Fibroblast of pulmonary artery (primary cell): ENCODE measurements at places on chromosomes 2 and 18.
A peak's percentile ranks its signal among the peaks of the same experiment; 100 is the strongest.

DNA sequence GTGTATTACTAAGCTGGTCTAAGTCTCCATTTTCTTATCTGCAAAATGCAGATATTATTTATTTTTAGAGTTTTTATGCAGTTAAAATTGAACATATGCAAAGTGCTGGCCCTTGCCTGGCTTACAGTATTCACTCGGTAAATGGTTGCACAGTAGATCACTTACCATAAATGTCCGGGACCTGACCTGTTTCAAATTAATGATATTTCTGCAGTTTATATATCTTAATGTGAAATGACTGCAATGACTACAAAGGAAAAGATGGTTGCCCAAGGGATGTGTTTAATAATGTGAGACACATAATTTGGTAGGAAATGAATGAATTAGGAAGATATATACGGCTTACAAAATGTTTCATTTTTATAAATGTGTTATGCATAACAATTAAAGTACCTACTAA lies 37.1 kb downstream of the LRRC30 start:
- DNase-seq: no peak

- DNase-seq: no peak
These were observed 44.5 kb upstream of the SERPINB2 start for GRCh38 chr18:63843008-63843407.

GRCh38 chr2:12416600-12416999 lies 300.1 kb upstream of the TRIB2 start:
- DNase-seq: peak; percentile 51

DNA sequence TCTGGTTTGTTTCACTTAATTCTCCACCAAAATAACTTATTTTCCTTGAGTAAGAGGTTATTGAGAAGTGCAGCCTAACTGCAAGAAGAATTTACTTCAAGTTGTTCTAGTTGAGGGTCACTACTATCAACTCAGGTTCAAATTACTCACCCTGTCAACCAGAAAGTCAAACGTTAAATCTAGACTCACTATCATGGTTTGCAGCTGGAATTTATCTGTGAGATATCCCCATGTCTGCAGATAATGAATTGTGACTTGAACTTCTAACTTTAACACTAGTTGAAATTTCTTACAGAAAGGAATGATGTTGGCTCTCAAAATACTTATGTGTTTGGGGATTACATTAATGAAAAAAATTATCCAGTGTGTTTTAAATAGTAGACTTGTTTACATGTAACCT lies 1145.7 kb upstream of the NXPH2 start:
- no peak for DNase-seq

DNA sequence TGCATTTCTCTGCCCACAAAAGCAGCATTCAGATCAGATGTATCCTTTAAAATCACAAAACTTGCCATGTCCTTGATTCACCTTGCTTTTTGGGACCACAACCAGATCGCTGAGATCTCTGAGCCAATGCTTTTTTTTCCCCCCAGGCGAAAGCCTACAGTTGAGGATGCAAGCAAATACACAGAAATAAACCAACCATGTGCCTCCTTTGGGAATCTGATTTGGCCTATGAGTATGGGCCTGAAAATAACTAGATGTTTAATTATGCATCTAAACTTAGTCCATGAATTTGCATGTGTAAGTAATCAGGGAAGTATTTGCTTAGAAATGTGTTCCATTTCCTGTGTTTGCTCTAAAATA lies 49.7 kb upstream of the CDC42EP3 start:
- no peak for DNase-seq

DNA sequence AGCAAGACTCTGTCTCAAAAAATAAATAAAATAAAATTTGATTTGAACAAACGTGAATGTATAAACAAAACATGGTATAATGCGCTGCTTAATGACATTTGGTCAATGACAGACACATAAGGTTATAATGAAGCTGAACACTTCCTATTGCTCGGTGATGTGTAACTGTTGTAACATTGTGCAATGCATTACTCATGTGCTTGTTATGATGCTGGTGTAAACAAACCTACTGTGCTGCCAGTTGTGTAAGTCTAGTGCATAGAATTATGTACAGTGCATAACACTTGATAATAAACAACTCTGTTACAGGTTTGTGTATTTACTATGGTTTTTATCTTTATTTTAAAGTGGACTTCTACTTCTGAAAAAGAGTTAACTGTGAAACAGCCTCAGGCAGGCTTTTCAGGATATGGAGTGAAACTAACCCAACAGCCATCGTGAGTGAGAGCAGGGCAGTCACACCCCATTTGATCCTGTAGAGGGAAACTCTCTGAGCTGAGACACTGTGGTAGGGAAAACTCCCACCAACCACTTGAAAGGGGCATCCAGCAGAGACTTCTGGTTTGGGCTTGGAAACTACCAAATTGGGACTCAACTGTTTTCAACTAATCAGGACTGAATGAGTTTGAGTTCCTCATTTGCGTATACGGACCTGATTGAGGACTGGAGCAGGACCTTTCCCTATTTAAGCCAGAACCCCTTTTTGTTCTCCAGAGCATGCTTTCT lies 8.7 kb upstream of the RPRD1A start:
- peak; percentile 81 for DNase-seq

- DNase-seq: no peak
These were observed 29.2 kb upstream of the DLX2 start for GRCh38 chr2:172131713-172132555.

DNA sequence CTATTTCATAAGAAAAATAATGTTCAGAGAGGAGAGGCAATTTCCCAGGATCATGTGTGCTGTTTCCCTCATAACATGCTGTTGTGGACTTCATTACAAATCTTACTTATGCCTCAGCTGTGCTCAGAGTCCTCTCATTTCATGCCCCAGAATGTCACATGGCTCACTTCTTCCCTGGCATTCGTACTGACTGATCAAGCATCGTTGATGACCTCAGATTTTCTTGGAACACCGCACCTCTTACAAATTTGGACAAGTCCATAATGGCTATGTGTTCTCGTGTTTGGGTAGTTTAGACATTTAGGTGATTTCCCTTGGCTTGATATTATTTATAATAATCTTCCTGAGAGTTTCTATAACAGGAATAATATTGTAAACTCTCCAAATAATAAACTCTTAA lies 32.9 kb downstream of the SERPINB7 start:
- no peak for DNase-seq

DNA sequence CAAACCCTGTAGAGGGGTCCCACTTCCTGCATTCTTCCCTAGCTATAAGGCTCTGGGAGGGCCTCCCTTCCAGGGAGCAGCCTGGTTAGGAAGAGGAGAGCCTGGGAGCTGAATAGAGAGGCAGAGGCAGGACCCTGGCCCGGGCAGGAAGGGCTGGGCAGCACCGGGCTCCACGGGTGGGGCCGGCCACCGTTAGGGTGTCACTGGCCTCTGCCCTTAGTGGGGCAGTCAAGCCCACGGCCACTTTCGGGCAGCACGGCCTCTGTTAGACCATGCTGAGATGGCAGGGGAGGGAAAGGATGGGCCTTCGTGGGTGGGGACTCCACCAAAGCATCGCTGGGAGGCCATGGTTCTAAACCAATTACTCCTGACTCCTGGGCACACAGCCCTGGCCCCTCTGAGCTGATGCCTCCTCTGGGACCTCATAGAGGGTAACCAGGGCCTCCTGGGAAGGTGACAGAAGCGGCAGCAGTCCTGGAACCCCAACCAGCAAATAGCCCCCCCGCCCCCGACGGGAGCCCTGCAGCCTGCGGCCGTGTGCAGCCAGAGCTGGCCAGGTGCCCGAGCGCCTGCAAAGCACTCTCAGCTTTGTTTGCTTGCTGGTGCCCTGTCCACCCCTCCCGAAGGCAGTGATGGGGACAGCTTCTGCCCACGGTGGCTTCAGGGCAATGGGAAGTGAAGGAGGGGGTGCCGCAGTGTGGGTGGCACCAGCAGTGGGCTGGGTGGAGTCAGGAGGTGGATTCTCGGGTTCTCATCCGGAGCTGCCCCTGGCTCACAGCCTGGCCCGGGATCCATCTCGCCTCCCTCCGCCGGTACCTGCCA lies 16.3 kb upstream of the HPCAL1 start:
- no peak for DNase-seq

GRCh38 chr2:223052548-223053483 lies 826 bp downstream of the KCNE4 start:
- DNase-seq: no peak

GRCh38 chr2:182228073-182228473 lies 198.8 kb downstream of the PDE1A start:
- no peak for DNase-seq

GRCh38 chr2:85655961-85656417 lies 12.0 kb downstream of the SFTPB start:
- DNase-seq: no peak

DNA sequence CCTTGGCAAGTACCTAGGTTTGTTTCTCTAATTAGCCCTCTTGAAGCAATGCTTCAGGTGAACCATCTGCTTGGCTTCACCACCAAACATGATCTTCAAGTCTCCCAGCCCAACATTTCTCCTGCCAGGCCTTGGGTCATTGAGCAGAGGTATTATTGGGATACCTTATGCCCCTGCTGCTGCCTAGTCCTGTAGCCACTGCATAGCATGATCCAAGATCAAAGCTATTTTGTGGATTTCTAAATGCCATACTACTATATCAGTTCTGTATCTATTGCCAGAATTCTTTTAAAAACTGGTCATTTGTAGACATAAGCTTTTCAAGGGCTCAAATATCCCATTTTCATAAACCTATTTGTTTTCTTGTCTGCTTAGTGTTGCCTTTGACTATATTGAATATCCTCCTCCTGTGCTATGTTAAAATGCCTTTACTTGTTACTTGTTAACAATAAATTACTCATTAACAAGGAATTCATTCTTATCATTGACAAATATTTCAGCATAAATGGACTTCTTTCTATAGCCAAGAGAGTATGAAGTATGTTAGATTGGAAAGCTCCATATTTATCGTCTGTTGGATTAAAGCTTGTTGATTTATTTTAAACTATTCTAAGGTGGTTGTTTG lies 204.5 kb upstream of the RBBP8 start:
- no peak for DNase-seq

GRCh38 chr2:112772322-112772721 lies 7.9 kb upstream of the CKAP2L start:
- DNase-seq: no peak

- DNase-seq: no peak
These were observed 306.9 kb downstream of the ZNF516 start for GRCh38 chr18:76188097-76188496.

DNA sequence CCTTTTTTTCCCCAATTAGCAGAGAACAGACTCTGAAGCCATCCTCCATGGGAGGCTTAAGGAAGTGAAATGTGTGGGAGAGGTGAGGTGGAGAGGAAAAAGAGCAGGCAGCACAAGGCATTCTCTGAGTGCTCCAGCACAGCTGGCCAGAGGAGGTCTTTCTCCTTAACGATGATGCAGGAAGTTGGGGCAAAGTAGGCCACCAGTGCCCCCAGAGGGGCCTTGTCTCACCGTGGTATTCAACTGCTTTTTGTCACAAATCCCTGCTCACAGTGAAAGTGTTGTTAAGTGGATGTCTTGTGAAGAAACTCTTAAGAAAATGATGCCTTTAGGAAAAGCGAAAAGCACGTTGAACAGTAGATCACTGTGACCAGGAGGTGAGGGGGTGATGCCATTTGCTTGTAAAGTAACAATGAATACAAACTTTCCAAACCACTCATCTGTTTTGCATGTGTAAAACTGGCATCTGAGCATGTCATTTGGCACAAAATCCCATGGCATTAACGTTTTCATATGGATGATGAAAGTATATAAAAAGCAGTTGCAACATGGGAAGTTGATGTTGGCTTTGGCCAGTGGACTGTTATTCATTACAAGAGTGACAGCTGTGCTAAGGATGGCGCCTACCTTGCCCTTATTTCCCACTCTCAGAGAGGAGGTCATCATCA lies 49.2 kb upstream of the CDC42EP3 start:
- DNase-seq: peak; percentile 50

DNA sequence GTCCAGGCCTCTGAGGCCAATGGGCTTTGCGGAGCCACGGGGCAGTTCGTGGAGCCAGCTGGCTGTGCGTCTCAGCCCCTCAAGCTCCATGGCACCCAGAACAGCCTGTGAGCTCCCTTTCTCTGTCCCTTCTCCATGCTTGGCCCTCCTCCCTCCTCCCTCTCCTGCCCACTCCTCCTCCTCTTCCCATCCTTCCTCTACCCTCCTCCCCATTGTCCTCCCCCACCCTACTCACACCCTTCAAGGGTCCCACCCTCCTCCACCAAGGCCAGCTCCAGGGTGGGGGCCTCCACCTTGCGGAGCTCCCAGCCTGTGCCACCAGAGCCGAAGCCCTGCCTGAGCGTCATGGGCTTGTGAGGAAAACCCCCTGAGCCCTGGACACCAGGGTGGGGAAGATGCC lies 269.0 kb downstream of the ATAD2B start:
- no peak for DNase-seq

GRCh38 chr18:25334588-25334987 lies 17.4 kb downstream of the ZNF521 start:
- DNase-seq: no peak

DNA sequence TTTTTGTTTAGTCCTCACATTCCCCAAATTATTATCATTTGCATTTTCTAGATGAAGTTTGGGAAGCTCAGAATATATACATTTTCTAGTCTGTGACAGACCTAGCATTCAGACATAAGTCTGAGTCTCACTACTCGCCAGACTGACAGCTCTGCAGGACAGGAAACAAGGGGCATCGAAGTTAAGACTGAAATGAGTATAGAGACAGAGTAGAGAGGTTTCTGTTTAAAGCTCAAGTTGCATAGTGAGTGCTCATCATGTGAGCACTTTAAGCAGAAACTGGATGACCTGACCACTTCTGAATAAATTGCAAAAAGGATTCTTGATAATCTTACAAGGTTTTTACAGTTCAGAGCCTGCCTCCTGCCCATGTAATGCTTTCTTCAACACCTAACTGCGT lies 1.1 kb downstream of the HADHB start:
- DNase-seq: peak; percentile 7

DNA sequence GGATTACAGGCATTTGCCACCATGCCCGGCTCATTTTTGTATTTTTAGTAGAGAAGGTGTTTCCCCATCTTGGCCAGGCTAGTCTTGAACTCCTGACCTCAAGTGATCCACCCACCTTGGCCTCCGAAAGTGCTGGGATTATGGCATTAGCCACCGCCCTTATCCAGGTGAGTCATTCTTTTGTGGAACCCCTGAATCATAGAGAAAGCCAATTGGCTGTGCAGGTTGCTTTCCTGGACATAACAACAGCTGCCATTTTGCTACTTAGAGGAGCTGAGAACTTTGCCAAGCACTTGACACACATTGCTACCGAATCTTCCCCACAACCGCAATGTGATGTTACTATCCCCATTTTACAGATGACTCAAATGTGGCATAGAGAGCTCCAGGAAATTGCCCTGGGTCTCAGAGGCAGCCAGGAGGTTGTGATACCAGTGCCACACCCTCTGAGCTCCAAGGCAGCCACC lies 36.0 kb downstream of the SETBP1 start:
- DNase-seq: no peak

- no peak for DNase-seq
These were observed 185.2 kb downstream of the SOX11 start for GRCh38 chr2:5877360-5877759.
